ENCODE measurements at places on chromosomes 4 and X.
A peak's percentile ranks its signal among the peaks of the same experiment; 100 is the strongest.

- DNase-seq = peak; percentile 30
These were observed at the start of gene SOWAHB for GRCh38 chr4:76897536-76898384. Gene SOWAHB (minus strand): TSS chr4:76898144. CDS start chr4:76897849, 295 bp downstream.

- DNase-seq = no peak
These were observed 148.3 kb downstream of the GPC3 start for GRCh38 chrX:133837091-133837490.

GRCh38 chrX:93422693-93423092, 250.7 kb downstream of the NAP1L3 start:
- DNase-seq = peak; percentile 53

- no peak for DNase-seq
These were observed 256.5 kb upstream of the NRK start for GRCh38 chrX:105565856-105566255.

- no peak for DNase-seq
These were observed 57.1 kb downstream of the PDLIM5 start for GRCh38 chr4:94508806-94509205.

DNA sequence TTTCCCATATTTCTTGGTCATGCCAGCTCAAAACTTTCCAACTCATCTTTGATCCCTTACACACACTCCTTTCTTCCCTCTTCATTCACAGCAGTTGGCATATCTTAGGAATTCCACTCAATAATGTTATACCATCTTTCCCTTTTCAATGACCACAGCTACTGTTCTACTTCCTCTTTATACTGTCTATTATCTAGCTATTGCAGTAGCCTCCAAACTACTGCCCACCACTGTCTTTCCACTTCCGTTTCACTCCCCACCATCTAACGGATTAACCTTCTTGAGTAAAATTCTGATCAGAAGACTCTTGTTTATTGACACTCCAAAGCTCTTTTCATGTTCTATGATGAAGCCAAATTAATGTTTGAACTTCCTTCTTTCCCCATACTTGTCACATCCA, 55.8 kb downstream of the ADAMTS3 start:
- peak; percentile 70 for DNase-seq

- no peak for DNase-seq
These were observed 154.5 kb downstream of the MSN start for GRCh38 chrX:65821721-65822496.

DNA sequence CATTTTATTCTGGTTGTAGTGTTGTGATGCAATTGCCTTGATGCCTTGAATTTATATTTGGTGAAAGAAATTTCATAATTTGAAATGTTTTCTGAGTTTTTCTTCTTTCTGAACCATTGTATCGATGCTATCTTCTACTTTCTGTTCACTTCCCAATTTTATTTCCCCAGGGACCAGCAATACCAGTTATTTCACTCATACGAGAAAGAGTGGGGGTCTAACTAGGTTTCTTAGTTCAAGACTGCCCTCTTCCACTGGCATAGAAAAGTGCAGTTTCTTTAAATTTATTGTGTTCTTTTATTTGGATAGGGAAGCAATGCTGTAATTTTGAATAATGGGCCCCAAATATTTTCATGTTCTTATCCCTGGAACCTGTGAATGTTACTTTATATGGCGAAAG, 544.0 kb upstream of the ADGRL3 start:
- no peak for DNase-seq

- DNase-seq = peak; percentile 42
These were observed 19.7 kb downstream of the GAB3 start for GRCh38 chrX:154731184-154731583.

DNA sequence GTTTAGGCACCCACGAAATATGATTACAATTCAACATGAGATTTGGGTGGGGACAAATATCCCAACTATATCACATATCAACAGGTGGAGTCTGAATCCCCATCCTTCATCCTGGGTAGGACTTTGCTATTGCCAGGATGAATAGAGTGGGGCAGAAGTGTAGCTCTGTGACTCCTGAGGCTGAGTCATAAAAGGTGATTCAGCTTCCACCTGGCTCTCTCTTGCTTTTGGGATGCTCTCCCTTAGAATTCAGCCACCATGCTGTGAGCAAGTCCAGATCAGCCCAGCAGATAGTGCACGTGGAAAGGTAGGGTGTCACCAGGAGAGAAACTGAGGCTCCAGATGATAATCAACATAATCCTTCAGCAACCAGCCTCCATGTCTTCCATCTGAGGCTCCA, 193.8 kb upstream of the BCOR start:
- DNase-seq = no peak

- no peak for DNase-seq
These were observed 6.9 kb downstream of the MAGEA4 start for GRCh38 chrX:151919610-151920009.

- no peak for DNase-seq
These were observed 299.5 kb downstream of the MAPK10 start for GRCh38 chr4:86060341-86060740.

- no peak for DNase-seq
These were observed 6.5 kb downstream of the SMIM9 start for GRCh38 chrX:154828016-154828408.

GRCh38 chr4:152690706-152691651, 11.2 kb upstream of the TMEM154 start:
- DNase-seq = no peak

DNA sequence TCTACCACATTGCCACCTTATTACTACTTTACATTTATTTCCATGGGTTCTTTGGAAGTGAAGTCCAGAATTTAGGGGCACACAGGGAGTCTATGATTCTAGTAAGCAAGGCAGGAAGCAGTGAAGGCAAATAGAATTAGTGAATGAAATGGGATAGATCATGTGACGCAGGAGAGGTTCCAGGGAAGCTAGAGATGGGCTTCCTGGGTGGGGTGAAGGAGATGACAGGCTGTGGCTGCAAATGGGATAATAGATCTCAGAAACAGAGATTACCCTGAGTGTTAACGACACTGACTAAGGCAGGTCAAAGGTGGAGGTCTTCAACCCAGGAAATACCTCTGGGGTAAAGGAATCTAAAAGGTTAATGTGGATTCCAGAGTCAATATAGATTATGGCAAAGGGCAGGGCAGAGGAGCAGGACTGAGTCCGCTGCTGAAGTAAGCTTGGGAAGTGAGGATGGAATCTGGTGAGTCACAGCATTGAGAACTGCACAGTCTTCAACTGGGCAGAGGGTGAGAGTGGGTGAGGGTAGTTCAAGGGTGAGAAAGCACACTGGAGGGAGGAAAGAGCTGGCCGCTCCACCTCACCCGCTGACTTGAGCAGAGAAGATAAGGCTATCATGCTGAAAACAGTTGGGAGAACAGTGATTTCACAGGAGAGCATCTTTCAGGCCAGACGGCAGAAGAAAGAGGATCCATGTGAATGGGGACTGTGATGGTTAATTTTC, 70.8 kb downstream of the ANXA3 start:
- no peak for DNase-seq

DNA sequence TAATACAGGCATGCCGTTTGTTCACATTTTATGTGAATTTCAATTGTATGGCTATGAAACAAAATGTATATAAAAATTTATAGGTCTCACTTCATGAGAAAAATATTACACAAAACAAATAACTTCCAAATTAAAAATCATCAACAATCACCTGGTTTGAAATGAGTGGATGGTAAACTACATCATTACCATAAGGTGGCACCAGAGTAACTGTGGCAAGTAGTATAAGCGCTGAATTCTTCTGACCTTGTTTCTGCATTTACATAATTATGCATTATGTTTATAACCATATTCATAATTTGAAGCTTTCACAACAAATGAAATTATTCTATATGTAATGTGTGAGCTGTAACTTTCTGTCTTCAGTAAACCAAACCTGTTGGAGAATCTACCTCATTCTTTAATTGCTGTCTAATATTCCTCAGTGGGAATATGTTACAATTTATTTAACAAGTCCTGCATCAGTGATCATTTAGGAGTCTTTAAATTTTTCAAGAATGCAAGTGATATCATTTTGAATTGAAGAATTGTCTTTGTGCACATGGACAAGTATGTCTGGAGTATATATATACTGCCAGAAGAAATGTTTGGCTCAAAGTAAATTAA, 55.2 kb downstream of the MMRN1 start:
- peak; percentile 5 for DNase-seq

DNA sequence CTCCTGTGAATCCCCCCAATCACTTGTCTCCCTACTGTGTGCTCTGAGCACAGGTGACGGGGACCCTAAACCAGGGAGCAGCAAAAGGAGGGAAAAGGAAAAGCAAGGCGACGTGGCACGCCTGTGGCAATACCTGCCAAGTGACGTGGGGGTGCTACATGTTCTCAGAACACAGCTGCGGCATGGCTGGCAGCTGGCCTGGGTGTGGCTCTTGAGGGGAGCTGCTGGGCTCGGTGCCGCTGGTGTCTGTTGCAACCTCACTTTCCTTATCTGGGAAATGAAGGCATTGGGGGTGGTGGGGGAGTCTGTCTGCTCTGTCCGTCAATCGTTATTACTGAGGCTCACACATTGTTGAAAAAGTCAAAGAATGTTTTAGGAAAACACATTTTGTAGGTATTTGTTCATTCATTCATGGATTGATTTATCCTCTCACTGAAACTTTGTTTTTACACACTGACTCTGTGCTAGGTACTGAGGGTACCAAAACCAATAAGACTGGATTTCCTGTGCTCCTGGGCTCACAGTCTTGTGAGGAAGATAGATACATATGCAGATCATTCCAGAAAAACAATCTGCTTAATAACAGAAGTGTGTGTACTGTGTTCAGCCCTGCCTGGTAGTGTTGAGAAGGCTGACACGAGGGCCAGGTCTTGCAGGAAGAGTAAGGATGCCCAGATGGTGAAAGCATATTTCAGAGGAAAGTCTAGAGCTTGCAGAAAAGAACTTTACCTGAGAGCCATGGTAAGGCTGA, 217.6 kb downstream of the PTTG2 start:
- DNase-seq = peak; percentile 16

DNA sequence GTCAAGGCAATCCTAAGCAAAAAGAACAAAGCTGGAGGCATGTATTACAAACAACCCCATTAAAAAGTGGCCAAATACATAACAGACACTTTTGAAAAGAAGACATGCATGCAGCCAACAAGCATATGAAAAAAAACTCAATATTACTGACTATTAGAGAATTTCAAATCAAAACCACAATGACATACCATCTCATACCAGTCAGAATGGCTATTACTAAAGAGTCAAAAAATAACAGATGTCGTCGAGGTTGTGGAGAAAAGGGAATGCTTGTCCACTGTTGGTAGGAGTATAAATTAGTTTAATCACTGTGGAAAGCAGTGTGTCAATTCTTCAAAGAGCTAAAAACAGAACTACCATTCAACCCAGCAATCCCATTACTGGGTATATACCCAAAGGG, 604.6 kb upstream of the GRIA3 start:
- DNase-seq = no peak

DNA sequence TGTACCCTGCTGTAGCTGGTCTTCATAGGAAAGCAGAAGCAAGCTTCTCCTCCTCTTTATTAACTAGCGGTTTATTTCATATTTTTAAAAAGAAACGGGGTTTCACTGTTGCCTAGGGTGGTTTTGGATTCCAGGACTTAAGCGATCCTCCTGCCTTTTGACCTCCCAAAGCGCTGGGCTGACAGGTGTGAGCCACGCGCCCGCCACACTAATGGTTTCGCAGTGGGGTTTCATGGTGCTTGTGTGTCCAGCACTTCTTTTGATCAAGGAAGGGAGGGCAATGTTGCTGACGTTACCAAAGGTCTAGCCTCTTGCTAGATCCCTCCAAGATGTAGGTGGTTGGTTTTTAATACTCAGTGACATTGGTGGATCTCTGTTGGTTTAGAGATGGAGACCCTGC, 1.4 kb downstream of the MAEA start:
- DNase-seq = no peak

Measured in KBM-7 (cell line).